Karpas-422 (cell line): ENCODE measurements at places on chromosomes 7 and 10.
A peak's percentile ranks its signal among the peaks of the same experiment; 100 is the strongest.

DNA sequence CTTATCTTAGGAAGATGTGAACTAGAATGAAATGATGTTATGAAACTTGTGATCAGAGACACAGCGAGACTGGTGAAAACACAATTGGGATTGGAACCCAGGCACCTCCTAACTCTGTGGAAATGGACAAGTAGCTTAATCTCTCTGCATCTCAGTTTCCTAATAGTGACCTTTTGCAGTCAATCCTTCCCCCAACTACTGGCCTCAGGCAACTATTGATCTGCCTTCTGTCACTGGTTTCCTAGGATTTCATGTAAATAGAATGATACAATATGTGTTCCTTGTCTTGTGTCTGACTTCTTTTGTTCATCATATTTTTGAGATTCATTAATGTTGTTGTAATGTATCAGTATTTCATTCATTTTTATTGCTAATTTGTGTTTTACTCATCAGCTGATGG, 341.7 kb downstream of the REEP3 start:
- peak; percentile 27 for DNase-seq

- no peak for DNase-seq
Measured at GRCh38 chr10:87928996-87929395, 65.6 kb downstream of the PTEN start.

DNA sequence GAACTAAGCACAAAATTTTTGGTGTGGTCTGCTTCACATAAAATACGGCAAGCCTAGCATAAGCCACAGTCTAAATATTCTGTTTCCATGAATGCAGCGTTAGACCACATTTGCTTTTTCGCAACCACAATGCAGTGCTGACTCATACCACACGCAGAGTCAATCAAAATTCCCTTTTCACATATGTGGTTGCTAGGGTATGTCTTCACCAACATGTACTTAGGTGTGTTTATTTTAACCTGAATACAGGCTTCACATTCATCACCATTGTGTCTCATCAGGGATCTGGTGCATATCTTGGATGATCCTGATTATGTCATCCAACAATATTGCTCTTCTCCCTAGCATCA, 90.8 kb downstream of the CHN2 start:
- peak; percentile 81 for DNase-seq

DNA sequence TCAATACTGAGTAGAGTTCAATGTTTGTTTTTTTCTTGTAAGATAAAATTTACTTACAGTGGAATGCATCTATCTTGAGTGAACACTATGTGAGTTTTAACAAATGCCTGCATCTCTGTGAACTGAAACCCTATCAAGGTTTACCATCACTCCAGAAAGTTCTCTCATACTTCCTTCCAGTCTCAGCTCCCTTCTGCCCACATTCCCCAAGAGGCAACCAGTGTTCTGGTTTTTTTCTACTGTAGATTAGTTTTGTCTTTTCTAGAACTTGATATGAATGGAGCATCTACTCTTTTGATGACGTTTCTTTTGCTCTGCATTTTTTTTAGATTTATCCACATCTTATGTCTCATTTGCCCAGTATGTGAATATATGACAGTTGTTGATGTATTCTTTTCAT, 17.1 kb downstream of the WIPI2 start:
- no peak for DNase-seq

DNA sequence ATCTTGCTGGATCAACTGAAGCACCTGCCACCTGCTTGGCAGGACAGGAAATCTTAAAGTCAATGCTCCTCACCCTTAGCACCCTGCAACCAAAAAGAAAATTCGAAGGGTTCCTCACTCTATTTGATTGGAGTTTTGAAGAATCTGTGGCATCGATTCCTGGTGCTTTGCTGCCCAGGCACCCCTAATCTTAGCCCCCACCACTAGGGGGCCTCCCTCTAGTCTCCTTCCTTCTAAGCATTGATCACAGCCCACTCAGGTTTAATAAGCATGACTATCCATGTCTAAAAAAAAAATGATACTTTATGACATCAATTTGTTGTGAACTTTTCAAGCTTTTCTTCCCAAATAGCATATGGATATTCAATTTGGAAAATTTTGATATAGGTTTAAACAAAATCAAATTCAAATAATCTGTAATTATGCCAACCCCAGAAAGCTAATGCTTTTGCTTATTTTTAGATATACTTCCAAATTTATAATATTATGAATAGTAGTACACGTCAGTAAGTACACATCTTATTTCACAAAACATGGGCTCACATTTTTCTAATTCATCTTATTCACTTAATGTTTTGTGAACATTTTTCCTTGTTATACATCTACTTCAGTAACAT, 45.3 kb downstream of the NRG3 start:
- peak; percentile 65 for DNase-seq

- no peak for DNase-seq
Measured at GRCh38 chr7:93569189-93569588, 5.3 kb downstream of the CALCR start.

GRCh38 chr10:101140084-101140949, 9.2 kb downstream of the TLX1 start:
- DNase-seq = no peak

DNA sequence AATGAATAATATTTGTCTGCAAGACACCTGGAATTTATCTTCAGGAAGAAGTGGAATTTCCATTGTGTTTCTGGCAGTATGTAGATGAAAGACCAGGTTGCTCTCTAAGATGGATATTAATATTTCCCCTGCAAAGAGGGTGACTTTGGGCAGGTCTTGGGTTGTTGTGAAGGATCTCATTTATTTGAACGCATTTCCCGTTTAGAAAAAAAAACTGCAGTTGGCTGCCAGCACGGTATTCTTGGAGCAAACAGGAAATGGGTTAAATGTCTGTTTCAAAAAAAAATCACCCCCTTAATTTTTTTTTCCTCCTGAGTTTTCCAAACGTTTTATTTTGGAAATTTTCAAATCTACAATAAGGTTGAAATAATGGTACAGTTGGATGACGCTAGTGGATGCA, 11.5 kb downstream of the EIF4H start:
- DNase-seq = no peak

GRCh38 chr10:71424496-71425194, 27.9 kb downstream of the CDH23 start:
- no peak for DNase-seq

GRCh38 chr7:117090791-117091190, 137.5 kb downstream of the ST7 start:
- DNase-seq = no peak

DNA sequence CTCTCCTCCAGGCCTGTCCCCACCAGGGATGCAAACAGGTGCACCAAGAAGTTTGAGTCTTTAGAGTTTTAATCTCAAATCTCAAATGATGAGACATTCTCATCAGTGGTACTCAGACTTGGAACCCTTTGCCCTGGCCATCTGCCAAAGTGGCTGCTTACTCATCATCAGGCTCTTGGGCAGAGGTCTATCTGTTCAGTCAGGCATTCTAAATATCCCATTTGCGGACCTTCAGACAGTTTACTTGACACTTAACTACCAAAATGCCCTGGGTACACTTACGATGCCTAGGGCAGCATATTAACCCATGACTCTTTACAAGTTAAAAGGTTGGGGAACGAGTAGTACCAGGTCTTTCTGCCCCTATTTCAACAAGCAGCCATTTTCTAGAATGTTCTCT, 61.2 kb upstream of the YAE1 start:
- no peak for DNase-seq
